ENCODE measurements at places on chromosomes 12 and 14.

DNA sequence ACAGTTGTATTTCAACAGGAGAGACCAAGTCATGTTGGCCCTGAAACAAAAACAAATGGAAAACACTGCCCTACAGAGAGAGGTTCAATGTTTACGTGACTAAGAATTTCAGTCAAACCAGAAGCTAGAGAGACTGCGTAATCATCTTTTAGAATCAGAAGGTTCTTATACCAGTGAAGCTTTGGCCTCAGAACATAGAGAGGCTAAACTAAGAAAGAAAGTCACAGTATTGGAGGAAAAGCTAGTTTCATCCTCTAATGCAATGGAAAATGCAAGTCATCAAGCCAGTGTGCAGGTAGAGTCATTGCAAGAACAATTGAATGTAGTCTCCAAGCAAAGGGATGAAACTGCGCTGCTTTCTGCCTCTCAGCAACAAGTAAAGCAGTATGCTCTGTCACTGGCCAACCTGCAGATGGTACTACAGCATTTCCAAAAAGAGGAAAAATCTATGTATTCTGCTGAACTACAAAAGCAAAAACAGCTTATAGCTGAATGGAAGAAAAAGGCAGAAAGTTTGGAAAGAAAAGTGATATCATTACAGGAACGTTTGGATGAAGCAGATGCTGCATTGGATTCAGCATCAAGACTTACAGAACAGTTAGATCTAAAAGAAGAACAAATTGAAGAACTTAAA lies 32.5 kb upstream of the NUAK1 start:
- DNase-seq, result no peak

GRCh38 chr12:40691913-40692764 lies at the start of gene CNTN1:
Gene CNTN1 (plus strand): TSS chr12:40692439.
- DNase-seq, result no peak

DNA sequence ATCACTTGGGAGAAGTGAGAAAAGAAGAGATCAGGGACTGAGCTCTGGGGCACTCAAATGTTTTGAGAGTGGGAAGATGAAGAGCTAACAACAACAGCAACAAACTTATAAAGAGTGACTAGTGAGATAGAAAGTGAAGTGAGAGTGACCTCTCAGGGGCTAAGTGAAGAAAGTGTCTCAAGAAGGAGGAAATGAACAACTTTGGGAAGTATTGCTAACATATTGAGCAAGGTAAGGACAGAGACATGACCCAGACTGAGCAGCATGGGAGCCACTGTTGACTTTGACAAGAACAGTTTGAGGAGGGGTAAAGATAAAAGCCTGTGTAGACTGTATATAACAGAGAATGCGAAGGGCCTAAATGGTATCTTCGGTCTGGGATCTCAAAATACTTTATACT lies 155.1 kb upstream of the BTG1 start:
- no peak for DNase-seq

- DNase-seq, result no peak
Measured at GRCh38 chr12:31685801-31686200, 26.3 kb downstream of the ETFBKMT start.

- no peak for DNase-seq
Measured at GRCh38 chr12:50913224-50913623, 39.1 kb upstream of the HIGD1C start.

- no peak for DNase-seq
Measured at GRCh38 chr14:33529787-33530757, 420.8 kb downstream of the EGLN3 start.
